ENCODE measurements at places on chromosomes 16 and 17.
A peak's percentile ranks its signal among the peaks of the same experiment; 100 is the strongest.

DNA sequence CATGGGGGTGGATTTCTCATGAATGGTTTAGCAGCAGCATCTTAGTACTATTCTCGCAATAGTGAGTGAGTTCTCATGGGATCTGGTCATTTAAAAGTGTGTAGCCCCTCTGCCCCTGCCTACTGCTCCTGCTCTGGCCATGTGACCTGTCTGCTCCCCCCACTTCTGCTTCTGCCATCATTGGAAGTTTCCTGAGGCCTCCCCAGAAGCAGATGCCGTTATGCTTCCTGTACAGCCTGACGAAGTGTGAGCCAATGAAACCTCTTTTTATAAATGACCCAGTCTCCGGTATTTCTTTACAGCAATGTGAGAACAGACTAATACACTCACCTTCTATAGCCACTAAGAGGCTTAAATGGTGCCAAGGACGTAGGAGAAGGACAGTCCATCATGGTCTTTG lies 51.5 kb downstream of the NOL11 start:
- no peak for DNase-seq

- peak; percentile 35 for DNase-seq
These were observed 389 bp downstream of the DUS1L start for GRCh38 chr17:82065193-82065637.

DNA sequence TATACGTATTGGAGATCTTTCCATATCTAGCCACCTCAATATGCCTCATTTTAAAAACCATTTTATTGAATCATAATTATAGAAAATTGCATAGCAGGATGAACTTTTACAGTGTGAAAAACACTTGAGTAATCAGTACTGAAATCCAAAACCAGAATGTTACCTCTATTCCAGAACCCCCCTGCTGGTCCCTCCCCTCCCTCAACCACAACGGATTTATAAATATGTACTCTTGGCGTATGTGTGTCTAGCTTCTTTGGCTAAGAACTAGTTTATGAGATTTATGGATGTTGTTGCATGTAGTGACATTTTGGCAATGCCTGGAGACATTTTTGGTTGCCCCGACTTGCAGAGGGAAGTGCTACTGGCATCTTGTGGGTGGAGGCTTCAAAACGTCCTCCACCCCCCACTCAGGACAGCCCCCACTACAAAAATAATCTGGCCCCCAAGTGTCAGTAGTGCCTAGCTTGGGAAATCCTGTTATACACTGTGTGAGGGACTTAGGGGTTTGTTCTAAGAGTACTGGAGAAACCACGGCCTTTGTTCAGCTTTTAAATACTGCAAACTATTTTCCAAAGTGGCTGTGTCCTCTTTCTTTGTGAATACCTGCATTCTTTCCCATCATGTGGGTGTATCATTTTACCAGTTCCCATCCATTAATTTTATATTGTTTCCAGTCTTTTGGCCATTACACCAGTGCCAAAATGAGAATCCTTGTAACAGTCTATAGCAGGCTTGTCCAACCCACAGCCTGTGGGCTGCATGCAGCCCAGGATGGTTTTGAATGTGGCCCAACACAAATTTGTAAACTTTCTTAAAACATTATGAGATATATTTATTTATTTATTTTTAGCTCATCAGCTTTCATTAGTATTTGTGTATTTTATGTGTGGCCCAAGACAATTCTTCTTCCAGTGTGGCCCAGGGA lies 23.7 kb downstream of the ITPRIPL2 start:
- no peak for DNase-seq

DNA sequence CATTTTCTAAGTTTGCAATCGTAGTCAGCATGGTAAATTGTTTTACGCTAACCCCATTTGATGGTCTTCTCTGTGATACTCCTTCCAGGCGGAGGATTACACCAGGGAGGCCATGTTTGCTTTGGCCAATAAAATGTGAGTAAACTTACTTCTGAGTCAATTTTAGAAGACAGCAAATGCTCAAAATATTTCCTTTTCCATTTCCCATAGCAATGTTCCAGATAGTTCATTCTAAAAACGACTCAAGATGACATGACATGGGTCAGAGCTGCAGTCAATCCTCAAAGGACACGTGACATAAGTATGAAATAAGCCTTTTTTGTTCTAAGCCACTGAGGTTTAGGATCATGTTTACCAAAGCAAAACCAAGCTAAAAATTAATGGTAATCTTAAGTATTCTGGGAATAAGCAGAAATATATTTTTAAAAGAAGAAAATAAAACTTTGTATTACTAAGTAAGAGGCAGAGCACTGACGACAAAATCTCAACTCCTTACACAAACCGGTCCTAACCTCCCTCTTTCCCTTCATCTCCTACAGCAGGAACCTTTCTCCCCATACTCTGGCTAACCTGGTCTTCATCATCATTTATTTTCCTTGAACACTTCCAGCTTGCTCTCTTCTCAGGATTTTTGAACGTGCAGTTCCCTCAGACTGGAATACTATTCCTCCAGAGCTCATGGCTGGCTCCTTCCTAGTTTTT lies 266.2 kb downstream of the CEP112 start:
- DNase-seq, result no peak

DNA sequence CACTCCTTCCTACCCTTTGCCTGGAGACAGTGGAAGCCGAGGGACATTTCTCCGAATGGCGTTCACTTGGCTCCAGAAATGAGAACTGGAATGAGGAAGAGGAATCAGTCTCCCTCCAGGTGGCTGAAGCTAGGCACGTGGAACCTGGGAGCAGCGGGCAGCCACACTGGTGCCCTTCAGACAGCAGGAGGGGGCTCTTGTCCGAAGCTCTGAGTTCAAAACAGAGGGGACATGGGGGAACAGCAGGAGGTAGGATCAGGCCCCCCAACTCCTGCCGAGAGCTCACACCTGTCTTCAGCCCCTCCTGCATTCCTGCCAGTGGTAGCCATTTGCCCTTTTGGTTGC lies 41.5 kb downstream of the TMEM235 start:
- DNase-seq, result no peak

DNA sequence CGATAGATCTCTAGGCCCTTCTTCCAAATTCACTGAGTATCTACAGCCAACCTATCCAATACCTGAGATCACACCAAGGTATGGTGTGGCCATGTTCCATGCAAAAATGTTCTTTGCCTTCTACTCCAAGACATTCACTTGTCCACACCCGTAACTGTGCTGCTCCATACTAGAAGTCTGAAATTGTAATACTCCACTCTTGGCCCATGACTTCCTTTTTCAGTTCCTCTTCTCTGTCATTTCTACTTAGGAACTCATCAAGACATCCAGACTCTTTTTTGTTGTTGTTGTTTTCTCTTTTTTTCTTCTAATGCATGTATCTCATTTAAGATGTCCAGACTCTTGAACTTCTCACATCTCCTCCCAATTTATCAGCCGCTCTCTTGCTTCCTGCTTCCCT lies 42.5 kb upstream of the KSR1 start:
- DNase-seq, result no peak

- no peak for DNase-seq
These were observed 2.3 kb downstream of the GAS2L2 start for GRCh38 chr17:35750526-35751395.

GRCh38 chr16:88088161-88088581 lies 136.9 kb downstream of the BANP start:
- DNase-seq, result no peak

DNA sequence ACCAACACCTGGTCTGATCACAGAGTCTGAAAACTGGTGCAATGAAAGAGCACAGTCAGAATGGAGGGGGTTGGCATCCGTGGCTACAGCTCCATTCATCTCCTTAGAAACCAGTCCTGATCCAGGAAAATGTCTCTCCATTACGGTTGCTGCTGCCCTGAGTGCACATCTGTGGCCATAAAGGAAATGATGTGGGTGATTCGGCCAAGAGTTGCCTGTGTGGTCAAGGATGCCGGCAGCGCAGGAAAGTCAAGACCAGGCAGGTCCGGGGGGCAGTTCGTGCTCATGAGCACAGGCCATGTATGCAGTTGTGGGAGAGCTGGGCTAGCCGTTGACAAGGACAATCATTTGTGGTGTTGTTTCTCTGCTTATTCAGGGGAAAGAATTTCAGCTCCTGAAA lies 5.9 kb downstream of the XAF1 start:
- DNase-seq, result no peak

GRCh38 chr17:31579265-31579664 lies 187.8 kb downstream of the RAB11FIP4 start:
- DNase-seq, result no peak

DNA sequence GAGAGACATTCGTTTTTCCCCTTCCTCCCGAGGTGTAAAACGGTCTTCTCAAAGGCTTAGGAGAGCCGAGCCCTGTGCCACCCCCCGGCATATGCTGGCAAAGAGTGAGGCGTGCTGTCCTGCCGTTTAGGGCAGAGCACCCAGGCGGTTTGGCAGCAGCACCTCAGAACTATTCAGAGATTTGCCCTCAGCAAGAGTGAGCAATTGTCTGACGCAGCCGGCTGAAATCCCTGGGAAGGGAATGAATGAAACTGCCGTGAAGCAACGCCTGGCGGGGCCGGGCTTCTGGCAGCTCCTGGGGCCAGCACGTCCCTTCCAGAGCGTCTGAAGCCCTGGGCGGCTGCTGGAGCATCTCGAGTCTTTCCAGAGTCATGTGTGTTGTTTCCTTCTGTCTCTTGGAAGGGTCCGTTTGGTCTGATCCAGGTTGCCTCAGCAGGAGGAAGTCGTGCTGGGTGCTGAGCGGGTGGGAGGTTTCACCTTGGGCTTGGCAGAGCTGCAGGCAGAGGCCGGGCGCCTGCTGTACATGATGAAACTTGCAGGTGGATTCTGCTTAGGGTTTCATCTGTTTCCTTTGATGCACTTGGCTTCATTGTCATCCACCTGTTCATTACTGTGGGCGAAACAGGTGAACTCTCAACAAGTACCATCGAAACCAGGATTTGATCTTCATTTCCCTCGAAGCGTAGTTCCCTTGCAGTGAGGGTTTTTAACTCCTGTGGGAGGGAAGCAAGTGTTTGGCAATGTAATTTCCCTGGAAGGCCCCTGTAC lies 35.4 kb downstream of the TBCD start:
- no peak for DNase-seq

GRCh38 chr17:66357037-66357436 lies 54.6 kb downstream of the PRKCA start:
- no peak for DNase-seq

DNA sequence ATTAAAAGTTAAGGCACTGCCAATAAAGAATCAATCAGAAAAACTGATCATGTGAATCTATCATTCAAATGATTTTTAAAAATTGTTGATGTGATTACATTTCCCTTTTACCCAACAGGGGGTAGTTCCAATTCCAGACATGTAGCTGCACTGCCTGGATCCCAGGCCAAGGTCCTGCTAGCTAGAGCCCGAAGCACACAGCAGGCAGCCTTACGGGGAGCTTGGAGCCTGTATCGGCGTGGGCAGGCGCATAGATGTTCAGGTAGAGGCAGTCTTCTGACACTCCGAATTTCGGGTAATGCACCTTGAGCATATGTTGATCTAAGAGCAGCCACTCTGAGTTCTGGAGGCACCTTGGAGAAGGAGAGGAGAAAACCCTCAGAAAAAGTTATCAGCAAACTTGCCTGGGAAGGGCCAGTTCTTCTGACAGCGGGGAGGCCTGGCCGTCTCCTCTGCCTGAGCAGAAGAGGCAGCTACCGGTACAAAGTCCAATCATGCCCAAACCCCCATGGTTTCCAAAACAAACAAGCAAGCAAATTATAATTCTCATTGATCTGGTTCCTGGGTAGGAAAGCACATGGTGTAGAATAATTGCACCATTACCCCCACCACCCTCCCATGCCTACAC lies 3.6 kb downstream of the CES5A start:
- DNase-seq, result no peak

- peak; percentile 92 for DNase-seq
These were observed 1.2 kb downstream of the CYBC1 start for GRCh38 chr17:82449131-82449882.
